ENCODE measurements at places on chromosomes 5 and 9.
A peak's percentile ranks its signal among the peaks of the same experiment; 100 is the strongest.

DNA sequence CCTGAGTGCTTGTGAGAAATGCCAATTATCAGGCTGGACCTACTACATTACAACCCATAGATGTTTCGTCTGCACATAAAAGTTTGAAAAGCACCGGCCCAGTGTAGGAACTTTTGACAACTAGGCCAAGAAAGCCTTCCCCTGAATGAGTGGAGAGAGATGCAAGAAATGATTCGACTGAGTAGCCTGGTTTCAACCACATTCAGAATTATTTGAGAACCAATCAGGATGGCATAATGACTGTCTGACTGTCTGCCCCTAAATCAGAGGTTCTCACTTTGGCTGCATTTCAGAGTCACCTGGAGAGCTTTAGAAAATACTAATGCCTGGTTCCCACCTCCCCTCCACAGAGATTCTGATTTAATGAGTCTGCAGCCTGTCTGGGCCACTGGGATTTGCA lies 61.1 kb downstream of the FRMD3 start:
- no peak for DNase-seq

GRCh38 chr5:181136361-181136955 lies 5.5 kb upstream of the OR2V1 start:
- no peak for DNase-seq

DNA sequence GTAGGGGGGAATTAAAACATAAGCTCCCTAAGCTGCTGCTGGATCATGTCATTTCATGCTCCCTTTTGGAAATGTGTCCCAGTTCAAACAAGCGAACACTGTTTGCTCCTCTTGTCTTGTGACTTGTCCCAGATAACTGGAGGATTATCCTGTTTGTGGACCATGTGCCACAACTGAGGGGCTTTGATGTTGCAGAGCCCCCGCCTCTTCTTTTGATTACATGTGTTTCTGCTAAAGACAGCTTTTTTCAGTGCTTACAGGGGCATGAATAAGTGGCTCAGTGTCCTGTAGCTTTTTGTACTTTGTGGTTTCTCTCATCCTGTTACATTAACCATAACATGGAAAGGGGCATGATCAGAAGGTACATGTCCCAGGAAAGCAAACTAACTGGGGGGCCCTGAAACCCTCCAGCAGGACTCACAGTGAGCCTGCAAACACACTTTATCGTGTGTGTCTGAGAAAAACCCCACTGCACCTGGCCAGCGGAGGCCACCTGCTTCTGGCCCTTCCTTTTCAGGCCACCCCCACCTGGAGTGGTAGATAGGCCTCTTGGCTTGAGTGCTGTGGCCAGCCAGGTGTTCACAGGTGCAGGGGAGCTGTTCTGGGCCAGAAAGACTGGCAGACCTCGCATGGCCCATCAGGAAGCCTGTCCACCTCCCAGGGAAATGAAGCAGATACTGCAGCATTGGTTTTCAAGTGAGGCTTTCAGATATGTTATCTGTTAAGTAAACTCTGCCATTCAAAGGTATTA lies 285.6 kb downstream of the FANCC start:
- DNase-seq = no peak

DNA sequence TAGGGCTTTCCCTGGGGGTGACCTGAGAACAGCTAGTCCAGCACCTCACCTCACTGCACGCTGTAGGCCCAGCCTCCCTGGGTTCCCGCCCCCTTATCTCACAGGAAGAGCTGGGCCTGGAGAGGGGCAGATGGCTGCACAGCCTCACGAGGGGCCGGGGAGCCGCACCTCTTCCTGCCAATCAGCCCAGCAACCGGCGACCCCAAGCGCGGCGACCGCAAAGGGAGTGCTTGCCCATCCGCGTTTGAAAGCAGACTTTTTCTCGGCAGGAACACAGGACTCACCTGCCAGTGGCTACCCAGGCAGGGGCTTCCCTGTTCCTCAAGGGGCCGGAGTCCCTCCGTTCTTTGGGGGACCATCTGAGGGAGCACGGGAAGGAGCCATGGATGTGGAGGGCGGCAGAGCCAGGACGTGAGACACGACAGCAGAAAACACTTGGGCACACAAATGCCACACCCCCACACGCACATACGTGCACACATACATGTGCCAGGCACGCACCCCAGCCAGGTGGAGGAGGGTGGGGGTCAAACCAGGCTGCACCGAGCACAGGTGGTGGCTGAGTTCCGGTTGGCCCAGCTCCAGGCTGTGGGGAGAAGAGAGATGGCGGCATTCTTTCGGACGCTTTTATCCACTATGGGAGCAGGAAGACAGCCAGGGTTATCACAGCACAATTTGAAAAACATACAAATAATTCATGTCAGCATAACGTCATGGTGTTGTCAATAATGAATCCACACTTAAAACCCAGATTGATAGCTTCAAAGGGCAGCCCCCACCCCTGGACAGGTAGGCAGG lies 11.3 kb downstream of the TMEM250 start:
- no peak for DNase-seq

DNA sequence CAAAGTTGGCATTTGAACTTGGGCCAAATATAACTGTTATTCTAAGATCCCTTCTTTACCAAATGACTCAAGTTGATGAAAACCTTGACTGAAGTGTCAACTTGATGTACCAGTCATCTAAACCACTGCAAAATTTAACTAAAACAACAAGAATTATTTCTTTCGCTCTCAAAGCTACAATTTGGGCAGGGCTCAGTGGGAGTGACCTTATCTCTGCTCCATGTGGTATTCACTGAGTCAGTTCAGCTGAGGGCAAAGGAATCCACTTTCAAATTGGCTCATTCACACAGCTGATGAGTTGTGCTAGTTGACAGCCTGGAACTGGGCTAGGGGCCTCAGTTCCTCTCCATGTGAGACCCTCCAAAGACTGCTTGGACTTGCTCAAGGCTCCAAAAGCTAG lies 166.3 kb downstream of the RORB start:
- no peak for DNase-seq

DNA sequence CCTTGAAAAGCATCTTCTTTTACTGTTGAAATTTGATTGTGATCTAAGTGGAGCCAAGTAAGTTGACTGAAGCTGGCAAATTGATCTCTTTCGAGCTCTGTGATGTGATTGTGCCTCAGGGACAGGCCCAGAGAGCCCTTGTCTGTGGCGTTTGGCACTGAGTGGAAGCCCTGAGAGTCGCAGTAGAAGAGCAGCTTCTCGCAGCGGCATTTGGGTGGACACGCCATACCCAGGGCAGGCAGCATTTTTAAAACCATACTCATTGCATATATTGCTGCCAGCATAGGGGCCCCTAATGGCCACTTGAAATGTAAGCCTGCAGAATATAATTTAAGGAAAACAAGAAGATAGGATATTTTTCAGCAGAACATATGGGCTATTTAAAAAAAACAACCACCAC lies 894 bp downstream of the LRRTM2 start:
- no peak for DNase-seq

GRCh38 chr5:179488491-179488890 lies 61.9 kb upstream of the RUFY1 start:
- no peak for DNase-seq

- DNase-seq = peak; percentile 5
Observed at GRCh38 chr5:67246108-67246507, 49.5 kb upstream of the CD180 start.

GRCh38 chr5:177509381-177509951 lies at the start of gene DOK3:
DOK3 (minus strand) TSS chr5:177509826; CDS start chr5:177509540, 286 bp downstream.
- DNase-seq = peak; percentile 84

- no peak for DNase-seq
Observed at GRCh38 chr5:39638813-39639212, 214.0 kb upstream of the DAB2 start.

- DNase-seq = no peak
Observed at GRCh38 chr5:44801992-44802391, 6.8 kb upstream of the MRPS30 start.

- no peak for DNase-seq
Observed at GRCh38 chr5:151632524-151632923, 41.4 kb upstream of the FAT2 start.

DNA sequence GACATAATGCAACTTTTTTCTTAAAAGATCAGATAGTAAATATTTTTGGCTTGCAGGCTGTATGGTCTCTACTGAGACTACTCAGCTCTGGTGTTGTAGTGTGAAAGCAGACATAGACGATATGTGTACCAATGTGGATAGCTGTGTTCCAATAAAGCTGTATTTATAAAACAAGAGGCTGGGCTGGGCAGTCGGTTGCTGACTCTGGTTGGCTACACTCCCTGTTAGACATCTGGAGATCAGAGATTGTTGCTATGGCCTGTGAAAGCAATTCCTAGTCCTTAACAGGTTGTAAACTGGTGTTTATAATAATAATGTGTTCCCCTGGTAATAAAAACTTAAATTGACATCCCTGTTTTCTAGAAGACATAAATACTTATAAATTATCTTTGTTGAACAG lies 24.4 kb upstream of the SCAMP1 start:
- no peak for DNase-seq

DNA sequence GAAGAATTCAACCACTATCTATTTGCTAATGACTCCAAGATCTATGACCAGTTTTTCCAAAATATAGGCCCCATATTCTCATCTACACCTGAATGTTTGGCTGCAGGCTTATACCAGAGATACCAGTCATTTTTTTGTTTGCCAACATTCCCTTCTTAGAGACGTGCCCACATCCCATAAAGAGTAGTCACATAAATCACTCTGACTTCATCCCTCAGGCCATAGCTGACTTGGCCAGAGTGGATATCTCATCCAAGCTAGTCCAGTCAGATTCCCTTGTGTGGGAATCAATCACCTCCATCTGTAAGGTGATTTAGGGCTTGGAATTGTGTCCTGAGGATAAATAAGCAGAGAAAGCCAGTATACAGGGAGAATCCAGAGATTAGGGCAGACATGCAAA lies 124.3 kb upstream of the SLC24A2 start:
- no peak for DNase-seq

- peak; percentile 55 for DNase-seq
Observed at GRCh38 chr9:93058355-93059010, at the start of gene SUSD3. SUSD3 (plus strand) TSS chr9:93058701; CDS start chr9:93058743, 42 bp downstream.

- no peak for DNase-seq
Observed at GRCh38 chr5:175166026-175166425, 278.0 kb downstream of the DRD1 start.

GRCh38 chr5:142849880-142850279 lies 79.7 kb downstream of the ARHGAP26 start:
- no peak for DNase-seq
